Stimulated activated CD4-positive, alpha-beta T cell treated with anti-CD3 and anti-CD28 coated beads, Interleukin-4, amount 100 ng/mL, for 1 hour (primary cell): ENCODE measurements at places on chromosomes 11 and 22.

GRCh38 chr11:112364962-112365481, 104.4 kb upstream of the PLET1 start:
- DNase-seq: no peak

- DNase-seq: no peak
These were observed 413.0 kb upstream of the LARGE1 start for GRCh38 chr22:34333285-34333684.

GRCh38 chr11:126433989-126434949, 78.8 kb downstream of the ST3GAL4 start:
- DNase-seq: no peak

GRCh38 chr22:39622881-39623367, 52.4 kb downstream of the CACNA1I start:
- DNase-seq: peak; percentile 73

DNA sequence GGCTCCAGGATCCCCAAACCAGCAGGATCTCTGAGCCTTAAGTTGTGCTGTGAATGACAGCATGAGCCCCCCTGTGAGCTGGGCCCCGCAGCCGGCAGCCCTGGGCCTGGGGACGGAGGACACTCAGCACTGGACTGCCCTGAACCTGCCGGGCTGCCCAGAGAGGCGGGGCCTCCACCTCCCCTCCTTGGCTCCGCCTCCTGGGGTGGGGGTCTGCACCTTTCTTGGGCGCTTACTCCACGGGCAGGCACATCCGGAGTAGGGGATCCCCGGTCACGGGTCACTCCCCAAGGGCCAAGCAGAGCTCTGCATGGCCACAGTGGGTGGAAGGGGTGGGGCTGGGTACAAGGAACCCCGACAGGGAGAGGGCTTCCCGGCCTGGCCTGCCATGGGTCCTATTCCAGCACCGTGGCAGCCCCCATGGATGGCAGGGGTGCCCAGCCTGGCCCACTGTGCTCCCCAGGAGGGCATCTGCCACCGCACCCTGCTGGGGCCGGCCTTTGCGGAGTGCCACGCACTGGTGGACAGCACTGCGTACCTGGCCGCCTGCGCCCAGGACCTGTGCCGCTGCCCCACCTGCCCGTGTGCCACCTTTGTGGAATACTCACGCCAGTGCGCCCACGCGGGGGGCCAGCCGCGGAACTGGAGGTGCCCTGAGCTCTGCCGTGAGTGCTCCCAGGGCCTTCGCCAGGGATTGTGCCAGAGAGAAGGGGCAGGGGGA, 5.4 kb downstream of the MUC5B start:
- no peak for DNase-seq

DNA sequence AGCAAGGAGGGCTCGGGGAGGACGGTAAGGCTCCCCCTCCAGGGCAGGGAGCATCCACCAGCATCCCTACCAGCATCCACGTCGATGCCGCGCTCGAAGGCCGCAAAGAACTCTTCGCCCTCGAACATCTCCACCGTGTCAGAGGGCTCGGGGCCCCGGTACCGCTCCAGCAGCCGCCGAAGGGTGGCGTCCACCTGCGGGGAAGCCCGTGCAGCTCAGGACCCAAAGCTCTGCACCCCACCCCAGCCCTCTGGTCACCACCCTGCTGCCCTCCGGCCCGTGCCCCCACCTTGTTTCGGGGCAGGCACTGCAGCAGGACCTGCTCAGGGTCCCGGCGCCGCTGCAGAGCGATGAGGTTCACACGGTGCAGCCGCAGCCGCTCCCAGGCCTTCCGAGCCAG, 2.4 kb upstream of the SLC25A22 start:
- no peak for DNase-seq

DNA sequence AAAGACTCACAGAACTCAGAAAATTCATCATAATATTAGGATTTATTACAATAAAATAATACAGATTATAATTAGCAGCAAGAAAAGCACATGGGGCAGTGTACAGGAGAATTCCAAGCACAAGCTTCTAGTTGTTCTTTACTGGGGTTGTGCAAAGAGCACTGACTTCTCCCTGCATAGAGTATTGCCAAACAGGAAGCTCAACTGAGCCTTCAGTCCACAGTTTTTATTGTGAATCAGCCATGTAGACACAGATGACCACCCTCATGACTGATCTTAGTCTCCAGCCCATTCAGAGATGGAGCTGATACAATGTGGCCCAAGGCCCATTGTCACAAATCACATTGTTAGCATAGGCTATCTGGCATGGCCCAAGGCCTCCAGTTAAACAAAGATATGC, 798.9 kb downstream of the KCNA4 start:
- DNase-seq: no peak
